ENCODE measurements at places on chromosomes 5 and 9.

- no peak for DNase-seq
Measured at GRCh38 chr9:18822850-18823249, 210.2 kb downstream of the SAXO1 start.

DNA sequence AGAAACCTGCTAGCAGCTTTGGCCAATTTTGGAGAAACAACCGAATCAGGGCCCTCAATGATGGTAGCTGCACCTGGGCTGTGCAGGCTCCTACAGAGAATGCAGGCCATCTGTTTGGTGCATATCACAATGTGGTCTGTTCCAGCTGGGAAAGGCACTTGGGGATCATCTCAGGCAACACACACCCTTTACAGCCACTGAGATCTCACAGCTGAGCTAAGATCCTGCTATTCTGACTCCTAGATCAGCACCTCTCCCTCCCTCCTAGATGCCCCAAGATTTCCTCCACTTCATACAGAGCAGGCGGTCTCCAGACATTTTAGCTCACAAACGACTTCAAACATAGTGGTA is 100.7 kb downstream of the SH3TC2 start:
- no peak for DNase-seq

DNA sequence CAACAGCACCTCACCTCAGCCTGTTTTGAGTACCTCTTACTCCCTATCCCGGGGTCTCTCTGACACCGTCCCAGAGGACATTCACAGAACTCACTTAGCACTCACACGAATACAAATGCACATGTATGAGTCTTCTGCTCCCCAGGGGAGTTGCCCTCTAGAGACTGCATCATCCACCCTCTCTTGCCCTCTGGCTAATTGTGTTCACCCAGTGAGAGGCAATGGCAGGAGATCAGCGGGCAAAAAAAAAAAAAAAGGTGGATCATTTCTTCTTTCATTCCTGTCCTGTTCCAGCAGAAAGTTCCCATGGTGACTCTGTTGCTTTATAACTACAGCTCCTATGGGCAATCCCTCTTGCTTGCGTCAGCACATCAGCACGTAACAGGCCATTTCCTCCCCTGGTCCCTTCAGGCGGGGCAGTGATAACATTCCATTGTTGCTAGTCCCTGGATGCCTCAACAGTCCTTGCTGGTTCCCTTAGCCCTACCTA is 23.5 kb upstream of the SNX2 start:
- no peak for DNase-seq

DNA sequence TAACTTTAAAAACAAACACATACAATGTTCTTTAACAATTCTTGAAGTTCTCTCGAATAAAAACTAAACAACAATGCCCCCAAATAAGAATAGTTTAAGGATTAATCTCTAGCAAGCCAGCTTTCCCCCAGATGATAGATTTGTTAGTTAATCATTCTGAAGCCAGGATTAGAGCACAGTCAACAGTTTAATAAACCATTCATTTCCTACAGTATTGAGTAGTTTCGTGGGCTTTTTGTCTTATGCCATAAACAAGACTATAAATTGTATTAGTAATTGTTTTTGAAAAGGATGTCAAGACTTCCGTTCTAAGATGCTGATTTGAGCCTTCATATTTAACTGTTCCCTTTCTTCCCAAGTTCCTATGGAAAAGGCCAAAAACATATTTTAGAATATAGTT is 136.6 kb downstream of the PIK3R1 start:
- DNase-seq, result no peak

DNA sequence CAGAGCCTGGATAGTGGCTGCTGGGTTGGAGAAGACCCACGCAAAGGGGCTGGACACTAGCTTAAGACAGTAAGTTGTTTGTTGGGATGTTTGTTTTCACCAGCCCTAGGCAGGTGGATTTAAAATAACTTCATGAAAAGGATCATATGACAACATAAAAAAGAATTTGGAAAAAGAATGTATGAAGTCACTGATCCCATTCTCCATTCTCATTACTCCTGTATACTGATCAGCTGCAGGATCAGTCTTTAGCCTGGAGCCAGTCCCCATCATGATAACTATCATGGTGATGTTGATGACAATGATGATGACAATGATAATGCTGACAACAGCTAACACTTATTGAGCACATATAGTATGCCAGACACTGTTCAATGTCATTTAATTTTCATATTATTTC is 92.1 kb upstream of the IFNE start:
- DNase-seq, result no peak

DNA sequence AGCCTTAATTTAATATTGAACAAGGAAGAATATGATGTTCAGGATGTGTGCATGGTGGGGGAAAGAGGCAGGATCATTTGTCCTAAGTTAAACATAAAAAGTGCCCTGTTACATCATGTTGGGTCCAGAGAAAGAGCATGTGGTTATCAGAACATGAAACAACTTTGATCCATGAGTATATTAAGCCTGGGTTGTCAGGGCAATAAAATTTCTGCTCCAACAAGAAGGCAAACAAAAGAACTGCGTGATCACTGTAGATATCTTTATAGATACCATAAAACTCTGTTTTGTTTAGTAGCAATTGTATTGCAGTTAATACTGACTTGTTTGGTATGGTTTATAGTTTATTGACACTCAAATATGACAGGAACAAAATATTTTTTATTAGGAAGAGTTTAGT is 35.2 kb downstream of the PCA3 start:
- DNase-seq, result no peak

DNA sequence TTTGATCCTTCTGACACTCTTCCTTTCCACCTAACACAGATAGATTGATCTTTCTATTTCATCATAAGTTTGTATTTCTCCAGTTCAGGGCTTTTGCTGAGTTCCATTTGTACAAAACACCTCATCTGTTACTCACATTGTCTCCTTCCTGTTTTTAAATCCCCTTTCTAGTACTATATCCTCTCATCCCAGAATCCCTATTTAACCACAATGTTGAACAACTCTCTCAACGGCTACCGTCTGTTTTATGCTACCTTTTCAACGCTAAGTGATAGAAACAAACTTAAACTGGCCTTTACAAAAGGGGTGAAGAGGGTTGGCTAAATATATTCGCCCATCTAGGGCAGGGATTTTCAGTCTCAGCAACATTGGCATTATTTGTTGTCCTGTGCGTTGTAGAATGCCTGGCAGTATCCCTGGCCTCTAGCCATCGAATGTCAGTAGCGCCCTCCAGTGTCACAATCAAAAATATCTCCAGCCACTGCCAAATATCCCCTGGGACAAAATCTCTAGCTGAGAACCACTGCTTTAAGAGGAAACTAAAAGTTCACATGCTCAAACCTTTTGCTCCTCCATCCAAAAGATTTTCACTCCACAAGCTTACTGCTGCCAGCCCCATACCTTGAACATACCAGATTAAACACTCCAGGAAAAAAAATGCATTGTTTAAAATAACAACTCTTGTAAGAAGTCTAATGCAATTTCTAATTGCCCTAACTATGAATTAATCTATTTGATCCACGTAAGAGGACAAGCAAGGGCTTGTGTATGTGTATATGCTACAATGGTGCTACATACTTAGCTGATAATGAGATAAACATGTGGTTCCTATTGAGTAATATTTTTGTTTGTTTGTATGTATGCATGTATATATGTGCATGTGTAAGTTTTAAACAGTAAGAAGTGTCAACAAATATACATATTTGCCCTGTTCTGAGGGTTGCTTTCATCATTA is 344.0 kb downstream of the PTPRD start:
- no peak for DNase-seq

DNA sequence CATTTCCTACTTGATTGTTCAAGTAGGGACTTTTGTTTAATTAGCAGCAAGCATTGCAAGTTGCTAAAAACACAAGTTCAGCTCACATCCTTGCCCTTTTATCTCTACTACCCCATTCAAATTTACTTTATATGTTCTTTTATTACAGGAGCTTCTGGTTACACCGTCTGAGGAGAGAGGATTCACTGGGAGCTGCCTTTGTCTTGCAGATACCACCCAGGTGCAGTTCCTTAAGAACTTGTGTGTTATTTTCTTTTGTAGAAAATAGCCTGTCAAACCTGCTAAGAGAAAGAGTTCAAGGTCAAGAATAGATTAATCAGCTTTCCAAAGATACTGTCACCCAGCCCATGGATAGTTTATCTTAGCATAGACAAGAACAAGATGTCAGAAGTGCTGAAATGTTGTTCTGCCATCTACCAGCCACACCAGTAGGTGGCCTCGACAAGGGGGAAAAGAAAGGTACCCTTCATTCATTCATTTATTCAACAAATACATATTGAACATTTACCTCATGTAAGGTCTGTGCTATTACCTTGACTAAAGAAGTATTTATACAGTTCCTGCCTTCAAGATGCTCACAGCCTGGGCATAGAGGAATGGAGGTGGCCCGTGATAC is 750.3 kb downstream of the MAT2B start:
- DNase-seq, result no peak

DNA sequence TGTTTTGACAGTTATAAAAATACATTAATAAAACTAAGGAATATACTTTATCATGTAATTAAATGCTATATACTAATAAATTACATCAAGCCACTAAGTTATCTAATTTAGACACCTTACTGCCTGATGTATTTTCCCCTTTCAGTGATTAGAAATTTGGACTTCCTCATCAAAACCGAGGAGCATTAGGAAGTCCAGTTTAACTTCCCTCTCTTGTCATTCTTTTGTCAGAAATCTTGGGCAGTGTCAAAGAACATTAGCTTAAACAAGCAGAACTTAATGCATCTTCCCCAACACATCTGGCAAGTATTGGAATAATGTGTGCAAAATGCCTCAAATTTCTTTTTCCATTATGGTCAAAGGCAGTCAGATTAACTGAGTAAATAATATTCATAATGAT is 81.6 kb downstream of the PLPP1 start:
- DNase-seq, result no peak

DNA sequence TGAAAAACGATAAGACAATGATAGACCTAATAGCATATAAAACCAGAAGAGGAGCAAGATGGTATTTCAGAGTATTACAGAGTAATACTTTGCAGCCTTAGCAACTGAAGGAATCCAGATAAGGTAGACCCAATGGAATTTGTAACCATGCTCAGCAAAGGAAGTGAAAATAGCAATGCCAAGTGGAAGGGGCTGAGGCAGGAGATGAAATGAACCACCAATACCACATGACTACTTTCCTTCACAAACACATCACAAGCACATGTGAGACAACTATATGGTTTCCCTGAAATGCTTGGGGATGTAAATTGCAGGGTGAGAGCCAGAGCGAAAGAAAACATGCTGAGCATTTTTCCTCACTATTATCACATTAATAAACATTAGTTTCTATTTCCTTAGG is 79.8 kb upstream of the MELK start:
- no peak for DNase-seq

DNA sequence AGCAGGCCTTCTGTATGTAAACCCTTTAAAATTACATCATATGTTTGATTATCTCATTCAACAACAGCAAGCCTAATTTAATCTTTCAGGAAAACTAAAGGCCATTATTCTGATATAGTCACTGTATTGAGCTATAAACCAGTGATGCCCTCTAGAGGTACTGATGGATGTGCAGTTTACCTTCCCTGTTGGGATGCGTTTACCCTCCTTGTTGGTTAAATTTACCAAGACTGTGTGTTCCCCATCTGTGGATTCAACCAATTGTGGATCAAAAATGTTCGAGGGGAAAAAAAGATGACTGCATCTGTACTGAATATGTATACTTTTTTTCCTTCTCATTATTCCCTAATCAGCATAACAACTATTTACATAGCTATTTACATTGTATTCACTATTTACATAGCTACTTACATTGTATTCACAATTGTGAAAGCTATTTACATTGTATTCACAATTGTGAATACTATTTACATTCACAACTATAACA is 3.7 kb upstream of the BAAT start:
- DNase-seq, result no peak

DNA sequence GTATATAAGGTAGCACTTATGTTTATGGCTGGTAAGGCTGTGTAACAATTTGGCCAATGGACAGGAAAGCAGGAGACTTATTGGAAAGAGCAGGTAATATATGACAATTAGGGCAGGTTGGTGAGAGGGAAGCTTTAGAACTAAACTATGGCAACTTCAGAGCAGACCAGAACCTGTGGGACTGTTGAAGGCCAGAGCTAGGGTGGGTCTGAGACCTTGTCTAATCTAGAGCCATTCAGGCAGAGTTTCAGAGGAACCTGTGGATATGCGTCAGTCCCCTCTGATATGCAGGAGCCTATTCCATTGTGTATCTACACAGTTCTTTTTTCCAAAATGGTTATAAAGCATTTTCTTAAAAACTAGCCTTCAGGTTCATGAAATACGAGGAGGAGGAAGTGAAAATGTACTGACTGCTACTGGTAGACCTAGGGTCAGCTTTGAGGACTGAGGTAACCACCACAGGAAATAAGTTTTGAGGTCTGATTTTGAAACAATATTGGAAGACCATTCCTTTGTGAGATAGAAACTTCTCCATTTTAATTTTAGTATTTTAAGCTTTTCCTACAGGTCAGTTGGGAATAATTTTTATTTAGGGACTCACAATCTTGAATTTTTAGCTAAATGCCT is 37.6 kb downstream of the ELL2 start:
- DNase-seq, result no peak

GRCh38 chr5:74640954-74641734 is 616 bp upstream of the ENC1 start:
- DNase-seq, result no peak

DNA sequence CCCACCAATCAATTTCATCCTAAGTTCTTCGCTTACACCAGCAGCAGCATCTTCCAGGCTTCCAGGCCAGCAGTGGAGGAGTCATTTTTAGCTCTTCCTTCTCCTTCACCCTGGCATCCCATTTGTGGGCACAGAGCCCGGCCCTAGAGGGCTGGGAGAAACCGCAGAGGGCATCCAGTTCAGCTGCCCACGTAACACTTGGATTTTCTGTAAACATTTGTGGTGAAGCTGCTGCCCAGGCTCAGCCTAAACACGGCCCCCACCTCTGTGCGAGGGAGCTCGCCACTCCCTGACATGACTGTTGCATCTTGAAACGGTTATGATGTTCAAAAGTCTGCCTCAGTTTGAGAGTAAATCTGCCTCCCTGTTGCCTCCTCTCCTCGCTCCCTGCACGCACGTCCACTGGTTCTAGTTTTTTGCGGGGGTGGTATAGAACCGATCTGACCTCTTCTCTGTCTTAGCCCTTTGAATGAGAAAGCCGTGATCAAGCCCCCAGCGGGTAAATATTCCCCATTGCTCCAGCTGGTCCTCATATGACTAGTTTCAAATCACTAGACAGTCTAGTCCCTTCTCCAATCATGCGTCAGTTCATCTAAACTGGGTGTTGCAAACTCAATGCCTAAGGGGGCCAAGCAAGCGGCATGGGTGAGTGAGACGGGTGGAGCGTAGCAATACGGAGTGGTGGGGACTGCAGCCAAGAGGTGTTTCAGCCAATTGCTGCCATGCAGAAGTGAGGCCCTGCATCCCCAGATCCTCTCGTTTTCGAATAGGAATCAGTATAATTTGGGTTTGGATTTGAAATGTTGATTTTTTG is 34.9 kb upstream of the N4BP3 start:
- no peak for DNase-seq

GRCh38 chr9:72945391-72945790 is 7.5 kb downstream of the ALDH1A1 start:
- DNase-seq, result no peak

Data from NCI-H1048 (cell line).